ENCODE measurements at places on chromosomes 1 and 21.
A peak's percentile ranks its signal among the peaks of the same experiment; 100 is the strongest.

DNA sequence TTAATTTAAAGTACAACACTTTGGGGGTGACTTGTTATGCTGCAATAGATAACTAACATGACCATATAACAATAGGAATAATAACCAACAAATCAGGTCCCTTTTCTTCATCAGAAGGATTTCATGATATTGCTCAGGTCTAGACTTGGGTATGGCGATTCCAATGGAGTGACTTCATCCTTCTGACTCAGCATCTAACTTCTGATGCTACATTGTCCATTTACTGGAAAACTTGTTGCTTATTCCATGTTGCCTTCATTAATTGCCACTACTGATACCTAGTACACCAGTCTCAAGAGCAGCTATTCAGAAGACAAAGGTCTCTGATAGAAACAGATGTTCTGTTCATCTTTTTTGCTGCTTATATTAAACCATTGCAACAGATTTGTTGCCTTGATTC is 324.3 kb downstream of the TGFB2 start:
- no peak for DNase-seq

DNA sequence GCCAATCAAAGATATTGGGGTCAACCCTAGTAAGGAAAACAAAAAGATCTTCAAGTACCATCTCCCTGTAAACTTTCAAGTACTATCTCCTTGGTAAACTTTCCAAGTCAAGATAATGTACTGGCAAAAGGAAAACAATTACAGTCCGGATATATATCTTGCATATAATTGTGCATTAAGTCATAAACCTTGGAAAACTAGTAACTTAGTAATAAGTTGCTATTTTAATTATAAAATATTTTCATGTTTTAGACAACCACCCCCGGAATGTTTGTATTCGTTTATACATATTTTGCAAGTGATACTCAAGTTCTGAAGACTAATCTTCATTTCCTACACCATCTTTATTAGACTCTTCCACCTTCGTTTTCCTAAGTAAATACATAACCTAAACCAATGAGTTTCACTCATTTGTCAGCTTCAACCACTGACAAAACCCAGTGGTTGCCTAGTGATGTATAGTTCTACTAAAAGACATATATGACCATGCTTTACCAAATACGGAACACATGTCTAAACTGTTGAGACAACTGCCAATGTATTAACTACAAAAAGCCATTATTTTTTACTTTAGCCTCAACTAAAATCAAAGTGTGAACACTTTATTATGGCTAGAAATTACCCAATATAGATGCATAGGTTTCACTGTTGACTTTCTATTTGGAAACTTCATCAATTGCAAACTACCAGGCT is 1.7 kb downstream of the AKT3 start:
- no peak for DNase-seq

GRCh38 chr1:36284061-36284460 is 22.1 kb upstream of the SH3D21 start:
- DNase-seq, result no peak

DNA sequence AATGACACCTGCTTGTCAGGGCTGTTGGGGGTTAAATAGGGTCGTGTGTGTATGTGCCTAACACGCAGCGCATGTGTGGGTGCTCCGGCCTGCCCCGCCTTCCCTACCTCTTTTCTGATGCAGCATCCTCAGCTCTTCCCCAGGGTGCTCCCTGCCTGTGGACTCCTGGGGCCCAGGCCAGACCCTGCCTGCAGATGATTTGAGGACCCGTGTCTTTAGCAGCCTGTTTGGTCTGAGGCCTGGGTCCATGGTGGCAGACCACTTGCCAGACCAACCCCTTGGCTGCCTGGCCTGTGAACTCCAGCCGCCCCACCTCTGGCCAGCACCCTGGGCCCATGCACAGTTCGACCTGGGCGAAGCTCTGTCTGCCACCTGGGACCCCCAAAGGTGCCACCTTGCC is 57.0 kb upstream of the SIM2 start:
- DNase-seq, result no peak

DNA sequence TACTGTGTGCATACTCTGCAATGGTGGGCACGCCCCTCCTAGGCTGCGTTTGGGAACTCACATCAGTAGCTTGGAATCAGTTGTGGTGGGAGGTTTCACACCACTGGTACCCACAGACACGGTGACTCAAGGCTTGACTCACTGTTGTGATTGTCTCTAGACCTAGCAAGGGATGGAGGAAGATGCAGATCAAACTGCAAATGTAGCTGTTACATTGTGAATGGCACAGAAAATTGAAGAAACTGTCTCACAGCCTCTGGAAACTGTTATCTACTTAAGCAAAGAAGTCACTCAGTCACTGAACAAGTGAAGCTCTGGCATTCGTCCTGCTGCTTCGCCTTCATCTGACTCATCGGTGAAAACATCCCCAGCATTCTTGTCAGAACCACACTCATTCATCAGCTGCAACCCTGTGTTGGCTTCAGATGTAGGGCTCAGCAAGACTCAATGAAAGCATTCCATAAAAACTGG is 59.5 kb downstream of the POFUT2 start:
- DNase-seq, result peak; percentile 32

GRCh38 chr1:189904509-189904908 is 573.2 kb downstream of the BRINP3 start:
- no peak for DNase-seq

DNA sequence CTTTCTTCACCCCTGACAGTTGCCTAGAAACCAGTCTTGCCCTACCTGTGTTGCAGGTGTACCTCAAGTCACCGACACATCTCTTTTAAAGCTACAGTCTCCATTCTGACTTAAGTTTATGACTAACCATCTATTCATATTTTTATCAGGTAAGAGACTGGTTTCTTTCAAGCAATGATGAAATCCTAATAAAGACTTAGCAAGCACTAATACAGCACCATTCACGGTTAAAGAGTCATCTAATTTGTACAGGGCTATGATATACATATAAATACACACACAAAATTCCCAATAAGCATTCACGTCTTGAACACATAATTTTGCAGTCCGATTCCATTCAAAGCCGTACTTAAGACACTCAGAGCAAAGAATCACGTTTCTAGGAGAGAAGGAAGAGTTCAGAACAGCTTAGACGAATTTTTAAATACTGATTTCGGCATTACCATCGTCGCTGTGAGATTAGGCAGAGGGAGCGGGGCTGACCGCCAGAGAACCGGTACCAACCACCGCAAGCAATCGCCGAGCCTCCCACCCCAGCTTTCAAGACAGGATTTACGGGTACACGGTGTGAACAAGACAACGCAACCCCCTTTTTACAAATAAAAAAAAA is 943 bp downstream of the ERRFI1 start:
- DNase-seq, result no peak

DNA sequence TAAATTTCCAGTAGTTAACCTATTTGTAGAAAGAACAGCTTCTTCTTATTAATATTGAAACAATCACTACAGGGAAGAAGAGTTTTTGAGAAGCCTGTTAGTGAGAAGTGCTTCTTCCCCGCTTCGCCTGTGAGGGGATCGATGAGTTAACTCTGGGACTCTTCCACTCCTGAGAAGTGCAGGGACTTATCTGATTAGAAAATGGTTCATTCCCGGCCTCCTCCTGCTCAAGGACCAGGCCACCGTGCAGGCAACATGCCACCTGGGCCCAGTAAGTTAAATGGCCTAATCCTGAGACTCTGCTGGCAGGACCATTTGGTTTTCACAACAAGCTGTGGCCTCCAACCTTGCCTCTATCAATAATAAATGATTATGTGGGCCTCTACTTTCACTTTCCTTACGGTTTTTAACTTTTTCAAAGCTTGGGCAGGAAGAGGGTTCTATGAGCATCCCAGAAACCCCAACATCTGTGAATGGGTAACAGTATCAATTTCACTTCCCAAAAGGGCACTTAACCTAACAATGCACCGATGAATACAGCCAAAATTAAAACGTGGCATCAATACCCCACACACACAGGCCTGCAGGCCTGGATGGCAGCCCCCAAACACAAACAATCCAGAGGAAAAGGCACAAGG is 33.1 kb downstream of the SIPA1L2 start:
- no peak for DNase-seq

DNA sequence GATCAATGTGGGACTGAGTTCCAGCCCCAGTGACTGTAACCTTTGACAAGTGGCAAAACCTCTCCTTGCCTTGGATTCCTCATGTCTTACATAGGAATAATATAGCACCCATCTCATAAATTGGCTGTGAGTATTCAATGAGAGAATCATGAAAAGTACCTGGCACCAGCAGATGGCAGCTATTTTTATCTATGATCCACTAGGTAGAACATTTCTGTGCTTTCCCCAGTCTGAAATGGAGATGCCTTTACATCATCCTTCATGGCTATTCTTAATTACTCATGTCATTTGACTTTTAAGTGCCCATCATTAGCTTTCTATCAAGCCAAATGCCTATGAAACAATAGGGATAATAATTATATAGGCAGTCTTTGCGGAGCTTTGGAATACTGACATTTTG is 130.1 kb downstream of the TGFB2 start:
- DNase-seq, result no peak

DNA sequence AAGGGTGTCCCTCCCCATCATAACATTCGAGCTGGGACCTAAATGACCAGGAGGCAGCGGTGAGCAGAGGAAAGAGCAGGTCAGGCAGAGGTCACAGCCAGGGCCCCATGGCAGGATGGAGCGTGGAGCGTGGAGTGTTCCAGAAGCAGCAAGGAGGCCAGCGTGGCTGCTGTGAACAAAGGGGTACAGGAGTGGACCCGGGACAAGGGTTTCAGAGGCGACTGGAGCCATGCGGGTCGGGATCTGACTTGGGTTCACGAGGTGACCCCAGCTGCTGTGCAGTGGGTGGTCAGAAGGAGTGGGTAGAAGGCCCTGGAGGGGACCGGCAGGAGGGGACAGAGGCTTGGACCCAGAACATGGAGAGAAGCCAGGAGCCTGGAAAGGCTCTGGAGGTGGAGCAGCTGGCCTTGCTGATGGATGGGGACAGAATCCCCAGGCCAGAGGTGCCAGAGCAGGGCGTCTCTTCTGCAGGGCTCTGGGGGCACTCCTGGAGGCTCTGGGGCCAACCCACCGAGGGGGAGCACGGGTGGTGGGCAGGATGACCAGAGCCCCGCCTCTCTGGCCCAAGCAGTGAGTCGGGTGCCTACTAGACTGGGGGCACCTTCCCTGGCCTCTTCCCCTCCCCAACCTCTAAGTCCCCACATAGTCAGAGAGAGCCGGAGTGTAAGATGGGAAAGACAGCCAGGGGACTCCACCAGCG is 2.3 kb downstream of the CHD5 start:
- no peak for DNase-seq
